ENCODE measurements at places on chromosomes 3 and 15. TPM values are rescaled to one million over a fixed set of nuclear protein-coding genes. Genes with fewer than 3 reads are reported as not detected.

MLH1 gene
- polyA plus RNA-seq = 43.9 TPM

DNA sequence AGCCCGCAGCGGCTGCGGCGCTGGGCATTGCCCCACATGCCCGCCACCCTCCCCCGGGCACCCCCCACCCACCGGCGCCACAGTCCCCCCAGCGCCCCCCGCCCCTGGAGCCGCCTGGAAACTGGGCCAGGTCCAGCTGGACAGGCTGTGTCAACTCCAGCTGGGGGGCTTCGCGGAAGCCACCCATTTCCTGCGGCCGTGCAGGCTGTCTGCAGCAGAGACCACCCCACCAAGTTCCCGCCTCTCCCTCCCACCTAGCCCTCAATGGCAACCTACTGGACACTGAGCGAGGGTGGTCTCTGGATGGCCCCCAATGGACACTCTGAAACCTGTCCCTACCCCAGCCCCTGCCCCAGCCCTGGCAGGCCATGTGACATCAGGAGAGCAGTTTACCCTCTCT is 62.8 kb upstream of the GATA2 start:
- no peak for DNase-seq

- no peak for DNase-seq
Measured at GRCh38 chr3:127545711-127546457, 44.6 kb downstream of the TPRA1 start.

- no peak for DNase-seq
Measured at GRCh38 chr3:11610044-11610671, 33.6 kb downstream of the VGLL4 start.

- DNase-seq = no peak
Measured at GRCh38 chr15:90979582-90979981, 14.8 kb downstream of the PRC1 start.

DNA sequence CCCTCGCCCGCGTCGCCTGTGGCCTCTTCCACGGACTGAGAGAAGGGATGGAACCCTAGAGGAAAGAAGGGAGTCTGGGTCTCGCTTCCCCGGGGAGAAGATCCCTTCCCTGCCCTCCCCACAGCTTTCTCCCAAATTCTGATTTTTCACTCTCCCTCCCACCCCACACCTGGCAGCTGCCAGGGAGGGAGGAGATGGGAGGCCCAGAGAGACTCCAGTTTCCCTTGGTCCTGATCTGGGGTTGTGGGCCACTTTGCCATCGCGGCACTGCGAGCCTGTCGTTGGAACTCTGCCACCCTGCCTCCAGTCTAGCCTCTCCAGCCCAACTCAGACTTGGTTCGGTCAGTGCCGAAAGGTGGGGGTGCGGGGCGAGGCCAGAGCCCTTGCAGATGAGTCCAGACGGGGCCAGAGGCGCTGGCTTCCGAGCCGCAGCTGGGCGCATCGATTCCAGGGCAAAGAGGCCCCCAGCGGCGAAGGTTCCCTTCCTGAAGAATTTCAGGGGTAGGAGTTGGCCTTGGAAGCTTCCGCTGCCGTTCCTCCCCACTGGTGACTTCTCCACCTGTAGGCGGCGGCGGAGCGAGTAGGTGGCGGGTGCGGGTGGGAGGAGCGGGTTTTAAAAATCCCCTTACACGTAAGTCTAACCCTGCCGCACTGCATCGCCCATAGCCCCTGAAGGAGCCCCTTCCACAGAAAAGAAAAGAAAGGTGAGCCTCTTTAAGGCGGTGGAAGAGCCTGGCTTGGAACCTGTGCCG is 5.2 kb downstream of the WNT5A start:
- no peak for DNase-seq

All from spinal cord (tissue), 10 donors.